ENCODE measurements at places on chromosomes 5 and 9.

- DNase-seq, result no peak
Measured at GRCh38 chr9:100112677-100113336, 13.8 kb downstream of the INVS start.

- DNase-seq, result peak; percentile 24
Measured at GRCh38 chr5:132470010-132470392, 20.6 kb downstream of the IRF1 start.

DNA sequence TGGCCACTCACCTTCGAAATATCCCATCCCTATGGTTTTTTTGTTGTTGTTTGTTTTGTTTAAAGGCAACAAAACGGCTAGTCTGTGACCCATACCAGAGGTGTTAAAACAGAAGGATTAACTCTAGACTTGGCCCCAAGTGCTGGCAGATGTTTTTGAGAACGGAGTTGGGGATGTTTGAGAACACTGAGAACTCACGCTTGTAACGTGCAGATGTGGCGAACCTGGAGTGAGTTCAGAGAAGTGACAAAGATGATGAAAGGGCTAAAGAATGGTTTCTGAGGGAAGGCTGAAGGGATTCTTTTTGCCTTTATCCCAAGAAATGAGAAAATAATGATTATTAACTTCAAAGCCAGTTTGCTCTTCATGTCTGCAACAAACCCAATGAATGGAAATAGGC, 286.5 kb downstream of the ZNF608 start:
- no peak for DNase-seq

DNA sequence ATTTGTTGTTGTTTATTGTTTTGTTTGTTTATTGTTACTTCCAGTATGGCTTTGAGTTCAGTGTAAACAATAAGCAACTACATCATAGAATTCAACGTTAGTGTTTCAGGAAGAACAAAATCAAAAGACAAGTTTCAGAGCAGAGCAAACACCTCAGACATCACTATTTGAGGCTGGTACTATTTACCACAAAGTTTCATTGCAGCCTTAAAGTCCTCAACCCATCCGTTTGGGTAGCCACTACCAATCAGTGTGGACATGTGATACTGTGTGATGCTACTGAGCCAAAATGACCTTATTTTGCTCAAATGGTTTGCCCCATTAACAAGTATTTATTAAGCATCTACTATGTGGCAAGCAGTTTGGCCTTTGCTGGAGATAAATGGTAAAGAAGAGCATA, 458.5 kb upstream of the PTGER4 start:
- no peak for DNase-seq
